ENCODE measurements at places on chromosomes 2 and 18.

GRCh38 chr2:222160125-222160524 is 138.7 kb downstream of the PAX3 start:
- no peak for DNase-seq

- peak; percentile 31 for DNase-seq
These were observed 47.5 kb upstream of the STAM2 start for GRCh38 chr2:152222975-152223637.

- no peak for DNase-seq
These were observed 629.6 kb downstream of the ARHGAP15 start for GRCh38 chr2:143758629-143759330.

DNA sequence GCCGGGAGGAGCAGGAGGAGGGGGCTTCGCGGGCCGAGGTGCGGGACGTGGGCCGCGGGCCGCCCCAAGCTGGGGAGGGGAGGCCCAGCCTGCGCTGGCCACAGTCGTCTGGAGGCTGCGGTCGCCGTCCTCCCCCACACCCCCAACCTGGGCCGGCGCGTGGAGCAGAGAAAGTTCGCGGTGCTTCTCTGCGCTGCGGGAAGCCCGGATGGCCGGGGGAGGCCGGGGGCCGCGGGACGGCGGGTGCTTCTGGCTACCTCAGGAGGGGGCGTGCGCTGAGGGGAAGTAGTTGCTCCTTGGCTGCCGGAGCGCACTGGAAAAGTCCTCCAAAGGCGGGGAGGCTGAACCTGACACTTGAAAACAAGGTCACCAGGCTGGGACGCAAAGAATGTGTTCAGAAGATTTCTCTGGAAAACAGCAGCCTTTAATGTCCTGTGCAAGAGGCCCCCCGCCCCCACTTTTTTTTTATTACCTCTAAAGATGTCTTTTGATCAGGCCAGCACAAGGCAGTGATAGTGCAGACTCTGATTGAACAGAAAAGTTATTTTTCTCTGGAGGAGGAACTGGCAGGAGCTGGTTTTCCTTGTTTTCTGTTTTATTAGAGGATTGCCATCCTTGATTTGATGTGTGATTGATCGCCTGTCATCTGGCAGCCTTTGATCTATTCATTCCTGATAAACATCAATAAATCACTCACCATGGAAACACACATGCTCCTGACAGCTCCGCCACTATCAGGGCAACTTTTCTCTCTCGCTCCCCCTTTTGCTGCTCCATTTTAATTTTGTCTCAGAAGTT is 1.6 kb downstream of the TSHZ1 start:
- peak; percentile 49 for DNase-seq

DNA sequence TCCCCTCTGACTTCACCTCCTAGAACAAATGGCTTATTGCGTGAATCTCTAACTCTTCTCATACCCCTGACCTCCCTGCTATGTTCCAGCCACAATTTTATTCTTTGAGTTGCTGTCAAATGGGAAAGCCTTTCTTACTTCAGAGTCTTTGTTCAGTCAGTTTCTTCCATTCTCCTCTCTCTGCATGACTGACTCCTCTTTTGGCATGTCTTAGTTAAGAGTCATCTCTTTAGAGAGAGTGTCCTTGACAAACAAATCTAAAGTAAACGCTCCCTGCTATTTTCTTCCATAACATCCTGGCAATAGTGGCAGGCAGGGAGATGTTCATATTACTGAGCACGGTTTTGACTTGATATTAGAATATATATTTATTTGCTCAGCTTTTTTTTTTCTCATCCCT is 170.7 kb upstream of the ERBB4 start:
- no peak for DNase-seq

DNA sequence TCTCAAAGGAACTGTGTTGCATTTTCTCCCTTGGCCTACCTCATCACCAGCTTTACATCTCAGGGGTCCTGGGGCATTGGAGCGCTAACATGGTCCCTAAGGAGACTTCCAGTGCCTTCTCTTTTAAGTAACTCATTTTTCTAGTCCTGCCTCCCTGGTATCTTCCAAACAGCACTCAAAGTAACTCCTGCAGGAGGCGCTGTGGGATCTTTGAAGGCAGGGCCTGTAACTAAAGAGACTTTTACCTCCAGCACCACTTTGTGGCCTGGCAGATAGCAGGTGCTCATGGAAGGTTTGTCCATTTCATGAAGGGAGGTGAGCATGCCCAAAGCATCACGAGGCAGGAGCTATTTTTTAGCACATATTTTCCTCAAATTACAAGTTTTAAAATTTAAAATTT is 411.0 kb upstream of the GYPC start:
- peak; percentile 40 for DNase-seq

GRCh38 chr18:59002974-59003594 is 136.6 kb upstream of the SEC11C start:
- no peak for DNase-seq

DNA sequence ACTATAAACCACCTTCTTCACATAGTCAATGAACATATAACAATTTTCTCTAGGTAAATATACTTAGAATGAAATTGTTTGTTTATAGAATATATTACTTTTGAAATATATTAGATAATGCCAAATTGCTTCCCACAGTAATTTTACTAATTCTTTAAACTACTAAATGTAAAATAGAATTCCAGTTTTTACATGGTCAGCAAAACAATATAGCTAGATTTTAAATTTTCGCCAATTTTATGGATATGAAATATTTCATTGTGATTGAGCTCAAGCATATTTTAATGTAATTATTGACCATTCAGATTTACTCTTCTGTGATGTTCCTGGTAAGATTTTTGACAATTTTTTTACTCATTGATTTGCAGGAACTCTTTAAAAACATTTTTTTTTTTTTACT is 444.6 kb downstream of the PARD3B start:
- no peak for DNase-seq

- no peak for DNase-seq
These were observed 72.2 kb upstream of the CHRNA1 start for GRCh38 chr2:174836377-174836994.

DNA sequence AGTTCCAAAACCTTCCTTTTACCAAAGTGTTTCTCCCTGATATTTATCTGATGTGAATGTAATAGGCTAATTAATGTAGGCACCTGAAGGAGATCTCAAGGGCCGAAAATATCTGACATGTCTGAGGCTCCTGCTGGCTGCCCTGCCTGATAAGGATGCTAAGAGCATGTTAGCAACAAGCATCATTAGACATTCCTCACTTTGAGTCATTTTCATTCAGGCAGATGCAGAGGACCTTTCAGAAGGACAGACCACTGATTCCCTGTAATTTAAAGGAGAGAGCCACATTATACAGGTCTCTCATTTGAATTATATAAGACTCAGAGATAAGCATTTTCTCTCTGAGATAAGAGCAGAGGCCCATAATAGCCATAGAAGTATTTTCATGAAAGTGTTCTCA is 222.4 kb upstream of the NCKAP5 start:
- no peak for DNase-seq

- no peak for DNase-seq
These were observed 245.6 kb downstream of the NRXN1 start for GRCh38 chr2:50786345-50786744.

DNA sequence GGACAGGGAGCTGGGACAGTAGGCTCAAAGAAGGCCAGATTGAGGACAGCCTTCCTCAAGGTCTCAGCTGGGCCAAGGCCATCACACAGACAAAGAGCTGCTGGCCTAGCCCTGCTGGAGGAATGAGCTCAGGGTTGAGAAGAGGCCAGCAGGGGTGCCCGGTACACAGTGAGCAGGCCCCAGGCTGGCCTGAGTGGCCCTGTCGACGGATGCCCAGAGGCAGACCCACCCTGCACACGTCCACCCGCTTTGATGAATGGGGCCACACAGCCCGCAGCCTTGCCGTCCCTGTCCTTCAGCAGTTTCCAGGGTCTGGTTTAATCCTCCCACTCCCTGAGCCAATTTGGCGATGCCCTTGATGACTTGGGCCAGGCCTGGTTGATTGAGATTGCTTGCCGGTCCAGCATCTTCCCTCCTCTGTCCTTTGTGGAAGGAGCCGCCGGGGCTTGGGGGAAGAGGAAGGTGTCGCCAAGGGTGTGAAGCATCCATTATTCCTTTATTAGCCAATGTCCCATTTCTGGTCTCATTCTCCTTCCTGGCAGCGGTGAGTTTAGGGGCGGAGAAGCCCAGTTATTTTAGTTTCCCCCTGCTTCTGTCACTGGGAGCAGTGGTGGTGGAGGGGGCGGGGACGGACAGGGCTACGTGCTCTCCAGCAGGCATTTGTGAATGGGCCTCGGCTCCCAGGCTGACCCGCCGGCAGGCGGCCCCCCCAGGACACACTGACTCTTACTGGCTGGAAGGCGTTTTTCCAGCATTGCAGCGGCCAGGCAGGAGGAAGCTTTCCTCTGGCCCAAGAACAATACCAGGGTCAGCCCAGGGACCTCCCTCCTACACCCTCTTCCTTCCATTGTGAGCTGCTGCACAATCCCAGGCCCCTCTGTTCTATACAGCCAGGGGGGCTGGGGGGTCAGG is 141.8 kb downstream of the CTIF start:
- no peak for DNase-seq

GRCh38 chr2:230781130-230781797 is 68.6 kb downstream of the CAB39 start:
- no peak for DNase-seq

- DNase-seq = no peak
These were observed 74.0 kb downstream of the AGAP1 start for GRCh38 chr2:235567842-235568241.

GRCh38 chr2:10425699-10426098 is 22.4 kb downstream of the ODC1 start:
- DNase-seq = no peak

DNA sequence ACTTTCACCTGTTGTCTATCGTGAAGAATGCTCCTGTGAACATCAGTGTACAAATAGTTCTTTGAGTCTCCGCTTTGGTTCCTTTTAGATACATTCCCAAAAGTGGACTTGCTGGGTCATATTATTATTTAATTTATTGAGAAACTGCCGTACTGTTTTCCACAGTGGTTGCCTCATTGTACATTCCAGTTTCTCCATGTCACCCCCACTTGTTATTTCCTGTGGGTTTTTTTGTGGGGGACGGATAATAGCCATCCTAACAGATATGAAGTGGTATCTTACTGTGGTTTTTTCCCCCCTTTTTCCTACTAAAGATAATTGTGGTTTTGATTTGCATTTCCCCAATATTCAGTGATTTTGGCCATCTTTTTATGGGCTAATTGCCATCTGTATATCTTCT is 53.8 kb downstream of the SMCHD1 start:
- no peak for DNase-seq

Data from inflammatory macrophage (primary cell).